Activated naive CD4-positive, alpha-beta T cell treated with anti-CD3 and anti-CD28 coated beads for 36 hours (primary cell): ENCODE measurements at places on chromosomes 16 and 17. TPM values are rescaled to one million over a fixed set of nuclear protein-coding genes. Genes with fewer than 3 reads are reported as not detected.
A peak's percentile ranks its signal among the peaks of the same experiment; 100 is the strongest.

DNA sequence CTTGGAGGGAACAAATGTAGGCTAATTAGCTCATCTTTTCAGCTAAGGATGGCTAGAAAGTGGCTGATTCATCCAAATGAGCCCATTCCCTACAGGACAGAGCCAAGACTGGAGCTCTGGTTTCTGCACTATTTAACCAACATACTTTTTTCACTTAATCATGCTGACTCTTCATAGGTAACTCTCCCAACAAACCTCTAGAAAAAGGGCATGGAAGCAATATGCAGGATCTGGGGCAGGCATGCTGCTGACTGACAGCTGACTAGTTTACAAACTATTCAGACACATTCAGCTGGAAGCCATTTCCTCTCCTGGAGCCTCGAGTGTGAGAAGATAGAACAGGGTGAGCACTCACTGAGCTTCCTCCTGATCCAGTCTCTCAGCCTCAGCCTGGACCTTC is 6.2 kb downstream of the BECN1 start:
- DNase-seq, result no peak
- no peak overlapping the region for H3K4me3 ChIP-seq
- H3K36me3 ChIP-seq, result peaks cover 46% of the 10 kb centered on the region

DNA sequence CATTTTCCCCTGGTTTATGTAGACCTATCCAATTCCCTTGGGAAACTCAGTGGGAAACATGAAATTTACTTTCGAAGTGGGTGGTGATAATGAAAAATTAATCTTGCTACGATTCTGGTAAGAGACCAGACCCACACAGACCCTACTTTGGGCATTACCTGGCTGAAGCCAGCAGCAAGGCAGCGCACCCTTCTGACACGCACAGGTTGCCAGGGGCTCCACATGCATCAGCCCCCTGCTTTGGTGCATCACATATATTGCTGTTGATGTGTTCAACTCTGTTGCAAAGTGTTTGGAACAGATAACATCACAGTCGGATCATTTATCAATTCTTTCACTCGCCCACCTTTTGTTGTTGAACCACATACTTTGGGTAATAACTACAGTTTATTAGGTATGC is 26.6 kb downstream of the SMARCE1 start:
- no peaks in the 10 kb centered on the region for H3K36me3 ChIP-seq
- no peaks in the 10 kb centered on the region for H3K27me3 ChIP-seq
- no peak for DNase-seq
- H3K27ac ChIP-seq, result peak overlapping the region; percentile 67

DNA sequence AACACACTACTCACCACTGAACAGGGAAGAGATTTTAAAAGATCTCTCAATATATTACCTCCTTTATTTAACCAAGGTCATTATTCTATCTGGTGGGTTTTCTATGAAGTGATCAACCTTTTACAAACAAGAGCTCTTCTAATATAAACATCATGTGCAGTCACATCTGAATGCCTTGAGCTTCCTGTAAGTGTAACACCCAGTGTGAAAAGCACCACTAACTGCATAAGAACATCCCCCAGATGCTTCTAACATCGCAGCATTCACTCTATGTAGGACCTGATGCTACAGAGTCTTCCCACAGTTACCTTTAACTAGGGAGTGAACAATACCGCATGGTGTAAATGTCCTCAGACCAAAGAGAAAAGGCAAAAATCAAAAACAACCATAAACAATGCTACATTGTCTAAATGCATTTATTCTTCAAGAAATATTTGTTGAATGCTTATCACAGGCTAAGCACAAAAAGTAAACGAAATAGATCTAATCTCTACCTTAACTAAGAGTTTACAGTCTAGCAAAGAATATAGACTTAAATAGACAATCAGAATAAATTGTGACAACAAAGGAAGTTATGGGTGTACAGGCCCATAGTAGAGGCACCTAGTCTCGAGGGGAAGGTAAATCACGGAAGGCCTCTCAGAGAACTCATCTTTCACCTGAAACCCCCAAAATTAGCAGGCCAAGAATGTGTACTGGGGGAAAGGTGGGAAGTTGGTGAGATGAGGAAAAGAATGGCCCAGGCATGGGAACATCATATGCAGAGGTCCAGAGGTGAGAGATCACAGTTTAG is 16.2 kb downstream of the SKAP1 start:
- peaks cover 17% of the 10 kb centered on the region for H3K36me3 ChIP-seq
- DNase-seq, result no peak
- peak overlapping the region; percentile 81 for H3K27ac ChIP-seq
- no peaks in the 10 kb centered on the region for H3K27me3 ChIP-seq
- peaks cover 89% of the 10 kb centered on the region for H3K4me1 ChIP-seq

DNA sequence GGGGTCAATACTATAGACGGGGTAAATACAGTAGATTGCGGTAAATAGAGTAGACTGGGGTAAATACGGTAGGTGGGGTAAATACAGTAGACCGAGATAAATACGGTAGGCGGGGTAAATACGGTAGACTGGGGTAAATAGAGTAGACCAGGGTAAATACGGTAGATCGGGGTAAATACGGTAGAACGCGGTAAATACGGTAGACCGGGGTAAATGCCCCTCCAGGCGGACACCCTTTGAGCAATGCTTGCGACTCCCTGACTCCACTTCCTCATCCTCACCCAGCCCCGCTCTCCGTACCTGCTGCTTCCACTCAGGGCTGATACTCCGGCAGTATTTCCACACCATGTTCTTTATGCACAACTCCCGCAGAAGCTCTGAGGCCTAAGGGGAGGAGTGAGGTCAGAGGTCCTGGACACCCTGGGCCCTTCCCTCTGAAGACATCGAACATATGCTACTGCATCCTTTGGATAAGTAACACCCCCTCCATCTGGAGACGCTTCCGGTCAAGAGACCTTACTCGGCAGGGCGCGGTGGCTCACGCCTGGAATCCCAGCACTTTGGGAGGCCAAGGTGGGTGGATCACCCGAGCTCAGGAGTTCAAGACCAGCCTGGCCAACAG is 13.3 kb upstream of the CRK start:
- H3K36me3 ChIP-seq, result peaks cover 13% of the 10 kb centered on the region
- peaks cover 15% of the 10 kb centered on the region for H3K4me1 ChIP-seq
- no peaks in the 10 kb centered on the region for H3K27me3 ChIP-seq
- no peak overlapping the region for H3K27ac ChIP-seq

The NPIPA5 gene
- total RNA-seq, result 13.1 TPM

- no peaks in the 10 kb centered on the region for H3K36me3 ChIP-seq
- no peak overlapping the region for H3K4me3 ChIP-seq
- H3K27me3 ChIP-seq, result no peaks in the 10 kb centered on the region
These were observed 41.8 kb upstream of the MYH10 start for GRCh38 chr17:8672326-8672725.

DNA sequence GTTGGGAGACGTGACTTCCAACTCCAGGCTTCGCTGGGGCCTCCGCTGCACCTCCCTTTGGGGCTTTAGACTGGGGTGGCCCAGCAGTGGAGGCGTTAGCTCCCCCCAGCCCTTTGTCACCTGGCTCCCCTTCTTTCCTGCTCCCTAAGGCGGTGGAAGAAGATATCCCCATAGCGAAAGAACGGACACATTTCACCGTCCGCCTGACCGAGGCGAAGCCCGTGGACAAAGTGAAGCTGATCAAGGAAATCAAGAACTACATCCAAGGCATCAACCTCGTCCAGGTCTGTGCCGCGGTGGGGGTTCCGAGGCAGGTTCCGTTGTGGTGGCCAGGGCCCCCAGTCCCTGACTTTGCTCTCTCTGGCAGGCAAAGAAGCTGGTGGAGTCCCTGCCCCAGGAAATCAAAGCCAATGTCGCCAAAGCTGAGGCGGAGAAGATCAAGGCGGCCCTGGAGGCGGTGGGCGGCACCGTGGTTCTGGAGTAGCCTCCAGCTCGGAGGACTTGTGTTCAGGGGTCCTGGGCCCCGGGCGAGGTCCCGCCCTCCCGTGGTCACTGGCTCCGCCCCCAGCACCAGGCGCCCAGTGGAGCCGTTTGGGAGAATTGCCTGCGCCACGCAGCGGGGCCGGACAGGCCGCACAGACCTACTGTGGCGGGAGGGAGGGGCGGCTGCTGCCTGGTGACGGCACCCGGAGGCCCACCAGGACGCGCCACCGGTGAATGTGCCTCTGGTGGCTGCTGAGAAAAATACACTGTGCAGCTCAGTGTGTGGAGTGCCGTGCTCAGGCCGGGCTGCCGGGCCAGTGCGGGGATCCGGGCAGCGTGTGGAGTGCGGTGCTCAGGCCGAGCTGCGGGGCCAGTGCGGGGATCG is 3.8 kb downstream of the MRPL12 start:
- peaks cover 44% of the 10 kb centered on the region for H3K4me1 ChIP-seq
- no peak for DNase-seq
- no peaks in the 10 kb centered on the region for H3K27me3 ChIP-seq
- no peak overlapping the region for H3K27ac ChIP-seq
- H3K36me3 ChIP-seq, result peaks cover 38% of the 10 kb centered on the region
- no peak overlapping the region for H3K4me3 ChIP-seq

DNA sequence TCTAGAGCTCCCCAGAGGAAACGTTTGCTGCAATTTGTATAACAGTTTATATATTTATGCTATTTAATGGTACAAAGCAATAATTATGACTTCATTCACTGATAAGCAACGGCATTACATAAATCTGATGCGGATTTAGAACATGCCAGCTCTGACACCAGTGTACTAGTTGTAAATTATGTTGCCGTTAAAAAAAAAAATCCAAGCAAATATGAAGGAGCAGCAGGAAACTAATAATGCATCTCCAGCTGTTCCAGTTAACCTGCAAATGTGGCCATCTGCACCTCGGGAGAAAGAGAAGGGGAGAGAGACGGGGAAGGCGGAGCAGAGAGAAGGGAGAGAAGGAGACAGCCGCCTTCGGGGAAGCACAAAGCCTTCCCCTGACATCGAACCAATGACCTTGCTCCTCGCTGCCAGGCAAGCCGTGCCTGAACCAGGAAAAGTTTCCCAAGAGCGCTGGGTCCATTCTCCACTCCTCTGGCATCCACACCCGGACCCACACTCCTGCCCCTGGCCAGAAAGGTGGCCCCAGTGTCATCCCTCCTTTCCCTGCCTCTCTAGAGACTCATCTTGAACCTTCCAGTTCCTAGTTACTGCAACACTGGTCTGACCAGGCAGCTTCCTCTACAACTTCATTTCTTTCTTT is 174.8 kb downstream of the C16orf78 start:
- H3K36me3 ChIP-seq, result no peaks in the 10 kb centered on the region
- DNase-seq, result no peak
- no peak overlapping the region for H3K27ac ChIP-seq
- H3K4me1 ChIP-seq, result no peaks in the 10 kb centered on the region

GRCh38 chr16:97822-98221 is 19.8 kb downstream of the MPG start:
- no peak for DNase-seq
- H3K4me1 ChIP-seq, result peaks cover 5% of the 10 kb centered on the region
- H3K4me3 ChIP-seq, result no peak overlapping the region

DNA sequence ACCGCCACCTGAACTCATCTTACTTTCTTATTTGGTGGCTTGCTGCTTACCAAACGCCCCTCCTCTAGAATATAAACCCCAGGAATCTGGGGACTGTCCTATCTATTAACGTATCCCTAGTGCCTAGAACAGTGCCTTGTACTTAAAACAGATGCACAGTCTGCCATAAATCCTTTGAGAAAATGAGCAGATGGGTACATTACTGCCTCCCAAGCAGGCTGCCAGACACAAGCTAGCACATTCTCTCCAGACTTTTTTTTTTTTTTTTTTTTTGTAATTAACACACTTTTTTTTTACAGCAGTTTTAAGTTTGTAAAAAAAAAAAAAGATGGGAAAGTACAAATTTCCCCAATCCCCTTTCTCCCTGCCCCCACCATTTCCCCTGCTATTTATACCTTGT is 57.3 kb upstream of the RPL38 start:
- no peak for DNase-seq
- no peaks in the 10 kb centered on the region for H3K4me1 ChIP-seq
- no peak overlapping the region for H3K27ac ChIP-seq
- no peak overlapping the region for H3K4me3 ChIP-seq
- no peaks in the 10 kb centered on the region for H3K36me3 ChIP-seq

GRCh38 chr17:46991617-46992016 is 12.6 kb upstream of the RPRML start:
- H3K4me1 ChIP-seq, result no peaks in the 10 kb centered on the region
- no peak for DNase-seq
- no peaks in the 10 kb centered on the region for H3K27me3 ChIP-seq

DNA sequence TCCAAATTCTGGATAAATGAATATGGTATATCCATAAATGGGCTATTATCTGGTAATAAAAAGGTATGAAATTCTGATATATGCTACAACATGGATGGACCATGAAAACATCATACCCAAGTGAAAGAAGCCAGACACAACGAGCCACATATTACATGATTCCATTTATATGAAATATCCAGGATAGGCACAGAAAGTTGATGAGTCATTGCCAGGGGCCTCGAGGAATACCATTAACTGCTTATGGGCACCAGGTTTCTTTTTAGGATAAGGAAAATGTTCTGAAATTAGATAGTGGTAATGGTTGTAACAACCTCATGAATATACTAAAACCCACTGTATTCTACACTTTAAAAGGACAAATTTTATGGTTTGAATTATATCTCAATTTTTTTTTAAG is 123.2 kb downstream of the PITPNC1 start:
- H3K4me3 ChIP-seq, result no peak overlapping the region
- H3K4me1 ChIP-seq, result peaks cover 67% of the 10 kb centered on the region
- no peak overlapping the region for H3K27ac ChIP-seq
- no peak for DNase-seq
- H3K36me3 ChIP-seq, result peaks cover 4% of the 10 kb centered on the region
- H3K27me3 ChIP-seq, result no peaks in the 10 kb centered on the region

DNA sequence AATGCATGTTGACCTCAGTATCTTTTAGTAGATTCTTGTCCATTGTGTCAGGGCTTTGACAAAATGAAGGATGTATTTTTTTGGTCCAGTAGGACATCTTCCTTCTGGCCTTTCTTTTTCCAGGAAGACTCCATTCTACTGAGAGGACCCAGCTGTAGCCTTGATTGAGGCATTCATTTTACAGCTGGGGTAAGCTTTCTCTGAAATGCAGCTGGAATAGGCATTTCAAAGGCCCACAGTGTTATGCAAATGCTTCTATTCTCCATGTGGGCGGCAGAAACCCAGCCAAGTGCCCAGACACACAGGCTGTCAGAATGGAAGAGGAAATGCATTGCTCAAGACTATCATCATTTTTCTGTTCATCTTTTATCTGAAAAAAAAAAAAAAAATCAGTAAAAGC is 629.0 kb upstream of the CDH8 start:
- H3K4me3 ChIP-seq, result no peak overlapping the region
- H3K27me3 ChIP-seq, result no peaks in the 10 kb centered on the region
- H3K36me3 ChIP-seq, result no peaks in the 10 kb centered on the region
- DNase-seq, result no peak
- no peaks in the 10 kb centered on the region for H3K4me1 ChIP-seq

The RNF43 gene
- 0.91 TPM for total RNA-seq

DNA sequence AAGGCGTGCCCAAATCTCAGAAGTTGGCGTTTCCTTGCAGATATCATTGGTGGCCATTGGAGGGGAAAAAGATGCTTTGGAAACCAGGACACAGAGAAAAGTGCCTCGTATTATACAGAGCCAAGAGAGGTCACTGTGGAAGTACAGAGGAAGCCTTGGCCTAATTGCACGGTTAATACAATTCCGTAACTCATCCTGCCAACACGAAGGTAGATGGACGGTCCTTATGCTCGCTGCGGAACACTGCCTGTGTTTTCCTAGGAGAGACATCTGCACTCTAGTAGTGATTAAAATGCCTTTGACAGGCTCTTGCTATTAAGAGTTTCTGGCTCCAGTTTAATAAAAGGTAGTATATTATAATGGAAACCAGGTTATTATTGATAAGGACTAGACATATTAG is 536.4 kb downstream of the WWOX start:
- H3K4me3 ChIP-seq, result no peak overlapping the region
- DNase-seq, result no peak
- H3K27me3 ChIP-seq, result no peaks in the 10 kb centered on the region
- H3K36me3 ChIP-seq, result peaks cover 2% of the 10 kb centered on the region

The MYH2 gene
- not detected for total RNA-seq

- DNase-seq, result no peak
- no peaks in the 10 kb centered on the region for H3K36me3 ChIP-seq
- no peak overlapping the region for H3K4me3 ChIP-seq
- peak overlapping the region; percentile 85 for H3K27ac ChIP-seq
- peaks cover 36% of the 10 kb centered on the region for H3K4me1 ChIP-seq
These were observed 36.0 kb downstream of the USP32 start for GRCh38 chr17:60355663-60356594.
